Left kidney (tissue), 8 donors: ENCODE measurements at places on chromosomes 1 and 21. TPM values are rescaled to one million over a fixed set of nuclear protein-coding genes. Genes with fewer than 3 reads are reported as not detected.

CDC20 gene
- 47.4 TPM for polyA plus RNA-seq

DNA sequence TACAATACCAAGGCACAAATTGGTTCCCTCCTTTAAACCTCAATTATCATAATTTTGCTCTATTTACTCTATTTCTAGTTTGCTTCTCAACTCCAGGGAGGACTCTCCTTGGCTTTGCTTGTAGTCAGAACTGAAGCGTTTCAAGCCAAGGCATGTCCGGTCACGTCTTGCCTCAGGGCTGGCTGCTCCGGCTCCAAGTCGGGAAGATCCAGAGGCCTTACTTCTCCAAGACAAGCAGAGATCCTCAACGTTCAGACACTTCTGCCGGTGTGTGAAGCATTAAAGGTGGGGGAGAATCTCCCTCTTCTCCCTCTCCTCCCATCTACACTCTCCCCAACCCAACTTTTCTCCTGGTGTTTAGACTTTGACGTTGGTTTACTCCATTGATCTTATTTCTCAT lies 7.2 kb upstream of the HHAT start:
- no peak for DNase-seq

MIS18A gene
- polyA plus RNA-seq, result 26.9 TPM

WNT4 gene
- polyA plus RNA-seq, result 6.7 TPM

RORC gene
- 0.80 TPM for polyA plus RNA-seq

DNA sequence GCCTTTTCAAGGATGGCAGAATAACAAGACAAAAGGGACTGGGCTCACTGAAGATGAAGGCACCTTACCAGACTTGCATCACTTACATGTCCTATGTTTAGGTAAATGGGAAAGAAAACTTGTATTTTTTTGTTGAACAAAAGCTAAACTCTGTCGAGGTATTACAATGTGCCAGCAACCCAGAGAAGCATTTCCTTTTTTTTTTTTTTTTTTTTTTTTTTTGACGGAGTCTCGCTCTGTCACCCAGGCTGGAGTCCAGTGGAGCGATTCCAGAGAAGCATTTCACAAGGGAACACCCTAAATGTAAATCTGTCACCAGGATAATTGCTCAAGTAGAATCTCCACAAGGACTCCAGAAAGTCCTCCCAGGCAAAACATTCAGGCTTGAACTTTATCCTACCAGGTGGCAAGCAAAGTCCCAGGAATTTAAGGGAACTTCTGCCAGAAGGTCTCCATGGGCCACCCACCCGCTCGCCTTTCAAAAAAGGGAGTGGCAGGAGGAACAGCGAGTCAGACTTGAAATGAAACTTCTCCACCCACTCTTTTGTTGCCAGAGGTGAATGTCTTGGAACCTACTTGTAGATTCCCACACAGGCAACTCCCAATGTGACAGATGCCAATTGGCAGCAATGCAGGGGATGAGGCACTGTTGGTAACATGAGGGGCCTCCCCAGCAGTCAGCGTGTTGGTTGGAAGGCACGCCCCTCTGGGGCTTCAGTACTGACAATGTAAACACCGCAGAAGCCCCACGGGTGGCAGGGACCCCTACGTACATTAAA lies 125.0 kb downstream of the TIAM1 start:
- peak; percentile 59 for DNase-seq

AMY2A gene
- 0.53 TPM for polyA plus RNA-seq
